Hindlimb muscle (tissue), 1 donor: ENCODE measurements at places on chromosomes 5 and 9.

GRCh38 chr5:56824019-56824418, 8.7 kb downstream of the MAP3K1 start:
- DNase-seq, result no peak

- no peak for DNase-seq
Observed at GRCh38 chr9:104774831-104775573, 11.1 kb downstream of the NIPSNAP3B start.

DNA sequence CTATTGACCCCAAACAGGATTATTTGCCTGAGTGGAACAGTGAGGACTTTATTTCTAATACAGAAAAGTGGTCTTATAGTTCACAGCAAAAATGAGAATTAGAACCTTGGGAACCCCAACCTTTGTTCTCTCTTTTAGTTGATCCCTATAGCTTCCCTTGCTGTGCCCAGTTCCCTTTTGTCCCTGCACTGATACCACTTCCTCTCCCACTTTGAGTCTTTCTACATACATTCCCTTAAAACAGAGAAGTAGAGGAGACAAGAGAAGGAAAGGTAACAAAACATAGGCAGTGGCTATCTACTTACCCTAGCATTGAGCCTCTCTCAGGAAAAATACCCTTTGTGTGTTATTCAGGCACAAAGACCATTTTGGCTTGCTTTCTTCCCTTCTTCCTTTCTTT, 246.4 kb downstream of the FAM114A2 start:
- DNase-seq, result no peak

DNA sequence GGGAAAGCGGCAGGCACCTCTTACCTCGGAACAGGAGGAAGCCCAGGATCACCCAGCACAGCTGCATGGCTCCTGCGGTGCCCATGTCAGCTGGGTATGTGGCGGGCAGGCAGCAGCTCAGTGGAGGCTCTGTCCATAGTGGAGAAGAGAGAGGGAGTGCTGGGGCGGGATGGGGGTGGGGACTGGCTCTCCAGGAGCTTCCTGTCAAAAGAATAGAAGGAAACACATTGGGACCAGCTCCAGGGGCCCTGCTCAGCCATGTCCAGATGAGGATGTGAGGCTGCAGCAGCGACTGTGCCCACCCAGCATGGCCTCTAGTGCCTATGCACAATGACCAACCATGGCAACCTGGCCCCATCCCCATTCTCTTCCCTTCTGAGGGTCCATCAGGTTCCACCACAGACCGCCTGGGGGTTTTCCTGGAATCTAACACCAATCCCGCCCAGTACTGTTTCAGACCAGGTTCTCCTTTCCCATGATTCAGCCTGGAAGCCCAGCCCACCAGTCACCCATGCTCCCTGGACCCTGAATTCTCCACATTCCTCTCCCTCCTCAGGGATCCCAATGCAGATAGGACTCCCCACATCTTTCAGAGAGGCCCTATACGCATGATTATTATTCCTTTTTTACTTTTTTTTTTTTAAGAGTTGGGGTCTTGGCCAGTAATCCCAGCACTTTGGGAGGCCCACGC, at the start of gene ECSCR:
Gene ECSCR (minus strand): TSS at position 158 of the 691 bp plus-strand sequence. CDS start 73 bp downstream, at position 85.
- no peak for DNase-seq

GRCh38 chr5:126464016-126464415, 40.8 kb downstream of the GRAMD2B start:
- DNase-seq, result no peak

- no peak for DNase-seq
Observed at GRCh38 chr5:75037106-75037505, 15.3 kb downstream of the GCNT4 start.

DNA sequence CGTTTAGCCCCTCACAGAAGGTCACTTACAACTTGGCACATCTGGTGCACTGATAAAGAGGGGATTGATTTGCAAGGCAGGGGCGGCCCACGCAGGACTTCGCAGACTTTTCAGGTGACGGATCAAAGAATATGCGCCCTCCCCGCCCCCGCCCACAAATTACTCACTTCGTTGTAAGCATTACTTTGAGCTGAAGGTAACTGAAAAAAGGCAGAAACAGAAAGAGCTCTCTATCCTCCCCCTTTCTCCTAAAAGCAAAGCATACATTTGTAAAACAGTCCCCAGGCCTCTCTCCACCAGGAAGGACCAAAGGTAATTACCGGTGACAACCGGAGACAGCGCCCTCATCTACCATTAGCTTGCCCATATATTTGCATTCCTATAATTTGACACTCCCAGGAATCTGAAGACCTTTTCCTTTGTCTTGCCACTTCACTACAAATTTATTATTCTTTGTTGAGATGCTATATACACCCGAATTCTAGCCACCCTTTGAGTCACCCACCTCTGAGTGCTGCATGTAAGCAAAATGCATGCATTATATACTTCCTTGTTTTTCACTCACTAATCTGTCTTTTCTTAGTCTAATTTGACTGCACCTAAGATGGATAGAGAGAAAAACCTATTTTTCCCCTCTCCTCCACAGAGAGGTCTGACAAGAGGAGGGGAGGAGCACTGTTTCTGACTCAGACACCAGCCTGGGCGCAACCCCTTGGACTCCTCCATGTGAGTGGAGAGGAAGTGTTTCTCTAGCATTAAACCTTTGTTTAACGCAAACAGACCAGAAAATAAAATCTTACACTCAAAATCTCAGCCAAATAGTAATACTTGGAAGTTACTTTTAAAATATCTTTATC, 74.7 kb upstream of the SPIN1 start:
- DNase-seq, result no peak

DNA sequence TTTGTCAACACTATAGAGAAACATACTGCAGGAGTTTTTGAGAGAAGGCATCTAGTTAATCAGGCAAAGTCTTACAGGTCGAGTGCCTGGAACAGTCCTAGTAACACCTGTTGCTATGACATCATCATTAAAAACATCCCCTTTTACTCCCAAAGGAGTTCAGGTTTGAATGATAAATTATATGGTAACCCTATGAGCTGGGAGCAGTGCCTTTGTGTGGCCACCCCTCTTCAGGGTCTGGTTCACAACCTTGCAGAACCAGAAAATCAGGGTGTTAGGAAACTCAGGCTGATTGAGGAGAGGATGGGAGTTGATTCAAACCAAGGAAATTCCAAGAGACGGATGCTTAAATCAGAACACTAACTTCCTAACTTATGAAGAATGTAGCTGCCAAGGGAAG, 179.1 kb upstream of the RASEF start:
- DNase-seq, result no peak

DNA sequence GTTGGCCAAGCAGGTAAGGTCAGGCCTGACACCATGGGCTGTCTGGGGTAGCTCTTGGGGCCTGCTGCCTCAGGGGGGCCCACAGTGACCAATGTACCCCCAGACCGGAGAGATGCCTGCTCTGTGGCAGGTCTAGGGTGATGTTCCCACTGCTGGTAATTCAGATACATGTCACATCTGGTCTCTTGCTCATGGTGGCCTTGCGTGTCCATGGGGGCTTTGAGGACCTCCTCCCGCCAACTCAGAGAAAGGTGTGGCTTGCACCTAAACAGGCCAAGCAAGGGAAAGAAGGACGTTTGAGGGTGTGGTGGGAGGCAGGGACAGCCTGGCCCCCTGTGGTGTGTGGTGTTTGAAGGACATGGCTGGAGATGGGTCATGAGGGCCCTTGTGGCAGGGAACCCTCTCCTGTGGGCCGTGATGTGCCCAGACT, 75.2 kb downstream of the PHF2 start:
- DNase-seq, result no peak

DNA sequence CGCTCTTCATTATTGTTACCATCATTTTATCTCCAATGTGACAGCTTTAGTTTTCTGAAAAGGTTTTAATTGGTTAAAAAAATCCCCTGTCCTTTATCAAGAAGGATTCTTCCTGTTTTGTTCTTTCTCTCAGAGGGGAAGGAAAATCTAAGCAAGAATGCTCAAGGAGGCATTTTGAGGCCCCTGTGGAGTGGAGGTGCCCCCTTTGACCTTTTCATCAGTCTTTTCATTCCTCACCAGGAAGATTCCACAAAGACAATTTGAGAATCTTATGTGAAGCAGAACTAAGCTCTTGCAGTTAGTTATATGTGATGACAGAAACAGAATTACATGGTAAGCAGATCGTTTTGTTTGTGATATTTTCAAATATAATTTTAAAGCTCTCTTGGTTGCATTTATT, 489.6 kb downstream of the MAN2A1 start:
- no peak for DNase-seq

DNA sequence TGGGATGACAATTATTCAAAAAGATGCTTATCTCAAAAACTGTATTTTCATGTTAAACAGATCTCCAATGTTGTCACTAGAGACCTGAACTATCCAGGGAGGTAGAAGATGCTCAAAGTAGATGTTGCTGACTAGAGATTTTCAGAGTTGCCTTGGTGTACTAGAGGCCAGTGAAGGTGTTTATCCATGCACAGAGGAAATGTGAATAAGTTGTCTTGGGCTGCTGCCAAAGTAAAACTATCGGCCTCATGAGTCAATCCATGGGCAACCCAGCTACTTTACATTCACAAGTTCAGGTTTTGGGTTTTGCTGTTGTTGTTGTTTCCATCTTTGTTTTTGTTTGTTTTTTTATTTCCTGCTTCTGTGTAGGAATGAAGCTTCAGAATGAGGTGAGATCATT, 141.1 kb upstream of the RANBP3L start:
- no peak for DNase-seq

DNA sequence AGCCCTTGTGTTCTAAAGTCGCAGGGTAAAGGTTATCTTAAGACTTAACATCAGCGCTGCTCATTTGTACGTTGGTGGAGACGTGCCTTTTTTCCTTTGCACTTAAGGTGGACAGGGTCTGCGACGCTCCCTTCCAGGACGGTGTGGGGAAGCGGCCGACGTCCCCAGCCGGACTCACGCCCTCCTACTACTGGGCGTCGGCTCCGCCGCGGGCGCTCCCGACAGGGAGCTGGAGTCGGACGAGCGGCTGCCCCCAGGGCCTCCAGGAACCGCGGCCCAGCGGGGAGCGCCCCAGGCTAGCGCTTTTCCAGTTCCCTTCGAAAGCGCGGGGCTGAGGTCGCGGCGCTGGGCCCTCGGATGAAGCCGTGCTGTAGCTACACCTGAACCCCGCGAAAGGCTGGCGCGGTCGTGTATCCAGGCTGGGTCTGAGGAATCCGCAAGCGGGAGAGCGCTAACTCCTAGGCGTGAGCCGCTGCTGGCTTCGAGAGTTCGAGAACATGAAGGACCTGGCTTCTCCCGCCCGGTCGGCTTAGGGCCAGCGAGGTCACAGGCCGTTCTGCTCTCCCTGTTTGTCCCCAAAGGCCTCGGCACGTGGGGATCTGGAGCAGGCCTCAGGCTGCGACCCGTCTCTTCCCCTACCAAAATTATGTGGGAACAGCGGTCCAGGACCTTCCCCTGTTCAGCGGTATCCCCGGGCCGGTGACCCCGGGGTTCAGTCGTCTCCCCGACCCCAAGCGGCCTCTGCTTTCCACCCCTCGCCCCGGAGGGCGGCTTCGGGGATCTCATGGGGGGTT, 3.8 kb upstream of the DMRT3 start:
- DNase-seq, result no peak

DNA sequence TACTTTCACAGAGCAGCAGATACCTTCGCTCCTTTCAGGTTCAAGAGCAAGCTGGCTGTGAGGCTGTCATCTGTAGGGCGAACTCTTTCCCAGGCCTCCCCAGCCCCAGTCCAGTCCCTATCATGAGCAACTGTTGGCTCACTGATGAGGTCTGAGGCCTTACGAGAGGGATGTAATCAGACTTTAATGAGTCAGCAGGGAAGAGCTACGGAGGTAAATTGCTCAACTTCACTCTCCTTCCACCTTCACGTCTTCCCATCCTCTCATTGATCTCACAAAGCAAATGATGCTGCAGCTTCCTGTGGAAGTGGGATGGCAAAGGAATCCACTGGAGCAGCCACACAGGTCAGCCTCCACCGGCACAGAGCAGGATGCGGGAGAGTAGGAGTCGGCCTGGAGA, 130.7 kb upstream of the TBCA start:
- DNase-seq, result no peak

DNA sequence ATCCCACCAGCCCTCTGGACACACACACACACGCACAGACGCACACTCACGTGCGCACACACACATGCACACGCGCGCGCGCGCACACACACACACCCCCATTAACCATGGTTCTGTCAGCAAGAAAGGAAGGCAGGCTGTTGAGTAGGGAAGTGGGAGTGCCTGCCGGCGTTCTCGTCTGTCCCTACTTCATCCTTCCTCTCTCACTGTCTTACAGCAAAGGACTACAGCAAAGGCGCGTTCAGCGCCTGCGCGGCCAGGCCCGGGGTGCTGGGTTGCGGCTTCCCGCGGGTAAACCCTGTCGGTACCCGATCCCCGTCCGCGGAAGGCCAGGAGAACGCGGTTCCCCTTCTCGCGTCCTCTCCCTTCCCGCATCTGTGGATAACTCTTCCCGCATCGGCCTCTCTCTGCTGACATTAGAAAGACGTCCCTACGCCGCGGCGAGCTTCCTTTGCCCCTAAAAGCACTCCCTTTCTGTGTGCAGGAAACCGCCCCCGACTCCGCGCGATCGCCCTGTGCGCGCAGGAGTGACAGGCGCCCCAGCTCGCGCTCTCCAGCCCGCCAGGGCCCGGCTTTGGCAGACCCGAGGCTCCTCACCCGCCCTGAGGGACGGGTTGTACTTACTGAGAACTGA, 219.2 kb downstream of the AGTPBP1 start:
- DNase-seq, result peak; percentile 68

- DNase-seq, result no peak
Observed at GRCh38 chr5:81898403-81898802, 73.4 kb upstream of the ATG10 start.

GRCh38 chr5:135887447-135887864, 8.2 kb downstream of the IL9 start:
- peak; percentile 52 for DNase-seq

DNA sequence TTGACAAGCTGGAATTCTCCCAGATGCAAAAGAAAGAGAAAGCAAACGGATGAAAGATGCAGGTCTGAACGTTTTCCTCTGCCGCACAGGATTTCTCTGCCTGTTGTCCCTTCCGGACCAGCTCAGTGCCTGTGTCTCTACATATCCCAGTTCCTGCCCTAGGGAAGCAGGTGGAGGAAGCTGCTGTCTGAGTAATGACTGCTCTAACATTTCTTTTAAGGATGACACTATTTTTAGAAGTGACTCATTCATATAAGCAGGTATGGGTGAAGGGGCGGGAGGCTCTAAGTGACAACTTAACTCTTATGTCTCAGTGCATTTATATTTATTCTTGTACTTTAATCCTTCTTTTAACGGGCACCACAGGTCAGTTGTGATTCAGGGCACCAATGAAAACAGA, 128.8 kb downstream of the SLC24A2 start:
- DNase-seq, result no peak

DNA sequence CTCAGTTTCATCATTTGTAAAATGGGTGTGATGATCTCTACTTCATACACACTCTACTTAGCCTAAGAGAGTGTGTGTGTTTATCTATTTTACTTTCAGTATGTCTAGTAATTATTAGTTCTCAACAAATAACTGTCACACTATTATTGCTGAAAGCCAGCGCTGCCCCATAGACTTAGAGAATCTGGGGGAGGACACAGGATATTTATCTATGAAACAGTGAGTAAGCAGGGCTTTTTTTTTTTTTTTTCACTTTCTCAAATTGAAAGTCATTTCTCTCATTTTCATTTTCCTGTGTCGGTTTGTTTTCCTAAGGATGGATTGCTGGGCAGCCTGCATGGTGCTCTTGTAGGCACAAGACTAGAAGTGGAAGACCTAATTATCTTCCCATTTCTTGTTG, 248.4 kb upstream of the RPS23 start:
- DNase-seq, result no peak

GRCh38 chr5:180241600-180241999, 32.6 kb upstream of the RASGEF1C start:
- no peak for DNase-seq
